Lung (tissue), 17 donors: ENCODE measurements at places on chromosomes 6 and 20. TPM values are rescaled to one million over a fixed set of nuclear protein-coding genes. Genes with fewer than 3 reads are reported as not detected.

DNA sequence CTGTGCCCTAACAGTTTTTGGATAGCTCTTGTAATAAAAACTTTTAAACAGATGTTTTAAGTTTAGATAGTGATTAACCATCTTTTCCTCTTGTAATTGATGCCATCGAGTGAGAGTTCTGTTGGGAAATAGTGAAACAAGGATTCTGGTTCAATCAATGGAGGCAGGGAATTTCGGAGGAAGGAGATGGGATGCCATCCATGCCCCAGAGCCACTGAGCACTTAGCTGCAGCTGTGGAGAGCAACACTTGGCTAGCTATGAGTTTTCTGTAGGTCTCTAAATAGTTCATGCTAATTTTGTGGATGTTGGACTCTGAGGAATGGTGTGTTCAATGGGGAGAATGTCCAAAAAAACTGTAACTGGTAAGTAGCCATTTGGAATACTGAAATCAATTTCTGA, 16.7 kb downstream of the CBFA2T2 start:
- H3K4me3 ChIP-seq: no peak overlapping the region
- H3K27me3 ChIP-seq: no peaks in the 10 kb centered on the region
- H3K27ac ChIP-seq: no peak overlapping the region
- DNase-seq: no peak
- H3K36me3 ChIP-seq: no peaks in the 10 kb centered on the region
- no peaks in the 10 kb centered on the region for H3K4me1 ChIP-seq

Gene MAD2L1BP
- total RNA-seq: 18.0 TPM

DNA sequence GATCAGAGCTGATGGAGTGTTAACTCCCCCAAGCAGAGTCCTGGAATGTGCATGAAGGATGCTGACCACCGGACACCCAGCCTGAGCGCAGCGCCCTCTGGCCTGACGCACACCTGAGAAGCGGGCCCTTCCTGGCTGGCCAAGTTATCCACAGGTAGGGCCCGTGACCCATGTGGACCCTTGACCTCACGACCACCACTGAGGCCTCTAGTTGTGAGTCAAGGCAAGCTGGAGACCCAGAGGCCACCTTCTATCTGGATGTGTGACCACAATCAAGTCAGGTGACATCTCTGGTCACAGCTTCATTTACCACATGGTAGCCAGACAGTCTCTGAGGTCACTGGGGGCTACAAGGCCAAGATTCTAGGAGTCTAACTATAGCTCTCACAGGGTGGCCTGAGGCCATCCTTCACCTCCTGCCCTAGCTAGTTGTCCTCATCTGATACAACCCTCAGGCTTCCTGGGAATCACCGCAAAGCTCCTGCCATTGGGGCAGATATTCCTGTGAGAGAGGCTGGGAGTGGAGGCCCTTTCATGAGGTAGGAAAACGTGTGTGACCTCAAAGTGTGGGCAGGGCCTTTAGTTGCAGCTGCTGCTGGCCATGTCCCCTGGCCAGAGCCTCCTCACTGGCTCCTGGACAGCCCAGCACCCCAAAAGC, 53.1 kb downstream of the DSTN start:
- H3K36me3 ChIP-seq: peaks cover 8% of the 10 kb centered on the region
- H3K4me1 ChIP-seq: no peaks in the 10 kb centered on the region
- no peaks in the 10 kb centered on the region for H3K27me3 ChIP-seq
- no peak for DNase-seq
- H3K27ac ChIP-seq: no peak overlapping the region
- no peak overlapping the region for H3K4me3 ChIP-seq

DNA sequence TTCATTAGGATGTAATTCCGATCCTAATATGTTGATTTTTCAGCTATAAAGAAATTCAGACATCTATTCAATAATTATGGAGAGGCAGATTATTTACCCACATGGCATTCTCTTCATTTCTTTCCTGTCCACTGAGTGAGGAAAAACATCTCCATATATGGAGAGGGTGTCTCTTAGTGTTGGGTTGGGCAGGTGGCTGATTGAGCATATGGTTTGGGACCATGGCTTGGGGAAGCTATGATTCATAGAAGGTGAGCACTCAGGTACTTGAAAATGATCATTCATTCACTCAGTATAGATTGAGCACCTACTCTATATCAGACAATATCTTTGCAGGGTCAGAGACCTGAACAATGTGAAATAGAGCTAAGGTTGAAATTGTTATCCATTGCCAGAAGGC, 41.3 kb upstream of the IL20RA start:
- H3K36me3 ChIP-seq: no peaks in the 10 kb centered on the region
- H3K4me1 ChIP-seq: no peaks in the 10 kb centered on the region
- H3K27ac ChIP-seq: no peak overlapping the region
- no peak overlapping the region for H3K4me3 ChIP-seq
- DNase-seq: no peak
- H3K27me3 ChIP-seq: no peaks in the 10 kb centered on the region

Gene ADAM33
- 6.6 TPM for total RNA-seq

Gene MTFR2
- 0.65 TPM for total RNA-seq

DNA sequence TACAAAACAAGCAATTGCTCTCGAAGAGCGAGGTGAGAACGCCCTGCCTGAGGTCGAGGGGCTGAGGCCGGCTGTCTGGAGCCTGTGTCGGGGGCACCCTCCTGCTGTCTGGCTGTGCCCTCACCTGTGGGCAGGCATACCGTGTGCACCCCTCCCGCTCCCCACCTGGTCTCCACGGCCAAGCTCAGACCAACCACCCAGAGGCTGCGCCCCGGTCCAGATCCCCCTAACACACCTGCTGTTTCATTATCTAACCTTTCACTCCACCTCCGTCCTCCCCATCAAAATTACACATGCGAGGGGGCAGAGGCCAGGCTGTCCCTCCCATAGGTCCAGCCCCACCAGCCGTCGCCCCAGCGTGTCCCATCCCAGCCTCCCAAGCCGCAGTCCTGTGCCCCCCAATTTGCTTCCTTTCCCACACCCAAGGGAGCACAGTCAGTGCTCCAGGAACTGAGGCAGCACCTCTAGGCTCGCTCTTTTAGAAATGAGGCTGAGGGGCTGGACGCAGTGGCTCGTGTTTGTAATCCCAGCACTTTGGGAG, 35.2 kb downstream of the NTSR1 start:
- H3K4me1 ChIP-seq: no peaks in the 10 kb centered on the region
- no peak for DNase-seq
- H3K27me3 ChIP-seq: no peaks in the 10 kb centered on the region

- H3K36me3 ChIP-seq: no peaks in the 10 kb centered on the region
- H3K4me3 ChIP-seq: no peak overlapping the region
- no peak overlapping the region for H3K27ac ChIP-seq
- DNase-seq: no peak
- no peaks in the 10 kb centered on the region for H3K27me3 ChIP-seq
- H3K4me1 ChIP-seq: peaks cover 7% of the 10 kb centered on the region
Observed at GRCh38 chr6:106747139-106747538, 117.8 kb downstream of the QRSL1 start.

GRCh38 chr6:141552031-141552430, 580.7 kb upstream of the GJE1 start:
- peak overlapping the region; percentile 45 for H3K27ac ChIP-seq
- H3K27me3 ChIP-seq: no peaks in the 10 kb centered on the region
- no peak overlapping the region for H3K4me3 ChIP-seq
- no peak for DNase-seq
- peaks cover 9% of the 10 kb centered on the region for H3K4me1 ChIP-seq
- no peaks in the 10 kb centered on the region for H3K36me3 ChIP-seq

DNA sequence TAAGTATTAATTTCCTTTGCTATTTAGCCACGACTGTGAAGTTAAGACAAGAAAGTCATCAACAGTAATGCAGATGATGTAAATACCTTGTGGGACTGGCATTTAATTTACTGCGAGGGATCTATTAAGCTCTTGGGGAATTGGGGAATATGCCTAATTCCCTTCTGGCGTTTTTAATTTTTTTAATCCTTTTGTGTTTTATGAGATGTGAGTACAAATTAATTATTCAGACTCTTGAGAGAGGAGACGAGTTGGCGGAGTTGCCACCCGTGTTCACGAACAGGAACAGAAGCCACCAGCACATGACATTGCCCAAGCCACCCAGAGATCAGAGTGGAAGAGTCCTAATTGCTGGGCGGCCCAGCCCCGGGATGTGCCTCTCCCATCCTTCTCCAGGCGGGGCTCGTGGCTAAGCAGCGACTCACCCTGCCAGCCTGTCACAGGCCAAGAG, 533 bp upstream of the CRYBG1 start:
- no peaks in the 10 kb centered on the region for H3K27me3 ChIP-seq
- no peak overlapping the region for H3K4me3 ChIP-seq
- no peak for DNase-seq
- no peaks in the 10 kb centered on the region for H3K36me3 ChIP-seq
- no peak overlapping the region for H3K27ac ChIP-seq

DNA sequence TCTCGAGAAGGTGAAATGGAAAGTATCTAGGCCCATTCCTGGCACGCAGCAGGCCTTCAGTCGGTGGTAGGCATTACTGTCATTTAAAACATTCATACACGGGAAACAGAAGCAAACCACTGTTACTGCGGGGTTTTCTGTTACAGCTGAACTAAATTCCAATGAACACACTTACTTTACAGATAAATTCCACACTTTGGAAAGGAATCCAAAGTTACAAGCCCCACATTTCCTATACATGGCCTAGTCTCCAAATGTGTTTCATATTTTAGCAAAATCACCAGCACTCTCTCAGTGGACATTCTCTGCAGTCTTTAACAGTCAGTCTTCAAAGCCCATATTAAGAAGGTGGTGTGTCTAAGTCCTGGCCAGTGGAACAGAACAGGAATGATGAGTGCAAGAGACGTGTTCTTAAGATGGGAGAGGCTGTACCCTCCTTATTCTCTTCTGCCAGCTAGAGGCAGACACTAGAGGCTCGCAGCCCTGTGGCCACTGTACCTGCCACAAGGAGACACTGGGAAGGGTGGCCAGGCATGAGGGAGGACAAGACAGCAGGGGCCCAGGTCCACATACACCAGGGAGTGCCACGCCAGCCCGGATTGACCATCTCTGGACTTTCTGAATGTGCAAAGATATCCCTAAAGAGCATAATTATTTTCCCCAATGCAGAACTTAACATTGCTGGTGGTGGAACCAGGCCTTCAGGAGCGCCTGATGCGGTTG, 76.4 kb downstream of the CDC5L start:
- no peak overlapping the region for H3K4me3 ChIP-seq
- no peak overlapping the region for H3K27ac ChIP-seq
- H3K36me3 ChIP-seq: no peaks in the 10 kb centered on the region
- peaks cover 10% of the 10 kb centered on the region for H3K4me1 ChIP-seq

GRCh38 chr6:83417880-83418663, 12.8 kb downstream of the ME1 start:
- H3K27me3 ChIP-seq: no peaks in the 10 kb centered on the region
- H3K27ac ChIP-seq: no peak overlapping the region
- DNase-seq: peak; percentile 78
- no peaks in the 10 kb centered on the region for H3K4me1 ChIP-seq
